ENCODE measurements at places on chromosomes 1 and 21. TPM values are rescaled to one million over a fixed set of nuclear protein-coding genes. Genes with fewer than 3 reads are reported as not detected.

Gene CTSK
- total RNA-seq = 4.7 TPM

Gene PRAMEF9
- total RNA-seq = not detected

Gene CASQ2
- total RNA-seq = not detected

Gene OVAAL
- not detected for total RNA-seq

Gene KRTAP11-1
- total RNA-seq = not detected

Gene NSUN4
- total RNA-seq = 33.9 TPM

Gene TNFRSF1B
- 3.3 TPM for total RNA-seq

Gene SLC2A5
- not detected for total RNA-seq

Gene CD5L
- total RNA-seq = not detected

Gene CELSR2
- 19.0 TPM for total RNA-seq

Gene SERPINC1
- not detected for total RNA-seq

Gene OLIG2
- not detected for total RNA-seq

Gene CD52
- 1.2 TPM for total RNA-seq

Gene AQP10
- total RNA-seq = not detected

Gene DCST1
- 0.43 TPM for total RNA-seq

Gene FAM3B
- total RNA-seq = not detected

Gene RUNX3
- not detected for total RNA-seq

Gene C1QTNF12
- 11.8 TPM for total RNA-seq

Gene NPPB
- not detected for total RNA-seq

Gene DMRTA2
- total RNA-seq = not detected

Gene LRRC8B
- total RNA-seq = 15.0 TPM

Gene DNASE2B
- not detected for total RNA-seq

Gene DNAJC6
- 11.2 TPM for total RNA-seq

Gene CRABP2
- total RNA-seq = 142 TPM

Gene OR2G6
- not detected for total RNA-seq

Gene ADAR
- 120 TPM for total RNA-seq

Gene USH2A
- not detected for total RNA-seq

Gene TMPRSS3
- 4.3 TPM for total RNA-seq

Gene CELA3A
- total RNA-seq = not detected

Gene NOTCH2
- total RNA-seq = 120 TPM

Gene NFASC
- total RNA-seq = not detected

Gene ZNF670
- total RNA-seq = 2.4 TPM

Gene KPRP
- not detected for total RNA-seq

Gene HPDL
- 12.7 TPM for total RNA-seq

Gene ALX3
- total RNA-seq = not detected

Gene ACKR1
- not detected for total RNA-seq

Gene FASLG
- total RNA-seq = not detected

Gene PLD5
- total RNA-seq = not detected

Gene IBA57
- 7.8 TPM for total RNA-seq

Gene COL6A1
- total RNA-seq = 43.1 TPM

Gene SERINC2
- total RNA-seq = 36.0 TPM

Gene TMEM54
- 102 TPM for total RNA-seq

Gene TMEM125
- 55.6 TPM for total RNA-seq
